Spleen (tissue), 13 donors: ENCODE measurements at places on chromosomes 3 and 15.

DNA sequence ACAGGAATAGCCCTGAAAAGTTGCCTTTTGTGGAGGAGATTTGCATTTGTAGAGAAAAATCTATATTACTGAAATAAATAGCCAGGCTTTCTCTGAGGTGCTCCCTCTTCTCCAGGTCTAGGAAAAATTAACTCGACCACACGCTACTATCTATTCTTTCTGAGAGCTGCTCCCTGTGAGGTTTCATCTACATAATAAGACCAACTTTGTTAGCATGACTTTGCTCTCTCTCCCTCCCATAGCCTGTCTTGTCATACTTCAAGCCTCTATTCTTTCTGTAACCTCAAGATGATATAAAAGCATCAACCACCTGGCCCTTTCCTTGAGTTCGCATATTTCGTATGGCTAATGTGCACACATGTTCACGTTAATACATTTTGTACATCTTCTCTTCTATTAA is 75.8 kb upstream of the STRIT1 start:
- DNase-seq: no peak

DNA sequence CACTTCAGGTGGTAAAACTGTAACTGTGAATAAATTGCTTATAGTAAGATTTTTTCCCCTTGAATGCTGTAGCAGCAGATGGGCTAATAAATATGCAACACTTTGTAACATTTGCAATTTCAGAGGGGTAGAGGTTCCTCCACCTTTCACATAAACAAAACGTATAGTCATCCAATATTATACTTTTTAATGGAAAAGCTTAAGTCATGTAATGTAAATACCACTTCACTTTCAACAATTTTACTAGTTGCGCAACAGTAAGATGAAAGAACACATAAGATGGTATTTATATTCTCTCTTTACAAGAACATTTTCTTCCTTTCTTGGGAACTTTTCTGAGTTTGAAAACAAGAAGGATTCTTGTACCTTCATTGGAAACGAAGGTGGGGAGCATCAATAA is 56.6 kb upstream of the FAM3D start:
- no peak for DNase-seq

GRCh38 chr3:47266709-47267489 is 15.7 kb downstream of the KIF9 start:
- peak; percentile 61 for DNase-seq

DNA sequence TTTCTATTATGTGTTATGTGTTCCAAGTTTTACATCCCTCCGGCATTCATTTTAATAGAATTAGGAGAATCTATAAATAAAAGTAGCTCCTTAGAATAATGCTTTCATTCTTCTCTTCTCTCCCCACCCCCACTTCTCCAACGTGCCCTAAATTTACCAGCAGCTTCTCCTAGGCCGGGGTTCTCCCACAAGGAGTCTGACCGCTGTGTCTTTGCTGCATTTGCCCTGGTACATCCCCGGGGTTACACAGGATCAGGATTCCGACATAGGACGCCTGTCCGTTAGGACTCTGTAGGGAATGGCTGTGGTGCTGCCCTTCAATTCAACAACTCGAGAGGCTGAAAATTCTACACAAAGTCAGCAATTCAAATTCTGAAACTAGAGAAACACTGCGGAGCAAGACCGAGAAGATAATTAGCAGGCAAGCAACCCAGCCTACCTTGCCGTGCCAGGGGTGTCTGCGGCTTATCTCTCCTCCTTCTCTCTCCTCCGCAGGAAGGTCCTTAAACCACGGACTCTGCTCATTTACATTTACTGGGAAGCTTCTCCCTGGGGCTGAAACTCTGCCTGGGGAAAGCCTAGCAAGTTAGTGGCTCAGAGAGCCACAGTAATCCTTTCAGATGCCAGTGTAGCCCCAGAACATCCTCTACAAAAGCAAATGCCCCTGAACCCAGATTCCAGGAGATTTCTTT is 18.8 kb downstream of the PCSK6 start:
- no peak for DNase-seq

- no peak for DNase-seq
Observed at GRCh38 chr3:24222165-24222805, 272.4 kb downstream of the THRB start.
